Lower leg skin (tissue), 4 donors: ENCODE measurements at places on chromosomes 11 and 22. TPM values are rescaled to one million over a fixed set of nuclear protein-coding genes. Genes with fewer than 3 reads are reported as not detected.

DNA sequence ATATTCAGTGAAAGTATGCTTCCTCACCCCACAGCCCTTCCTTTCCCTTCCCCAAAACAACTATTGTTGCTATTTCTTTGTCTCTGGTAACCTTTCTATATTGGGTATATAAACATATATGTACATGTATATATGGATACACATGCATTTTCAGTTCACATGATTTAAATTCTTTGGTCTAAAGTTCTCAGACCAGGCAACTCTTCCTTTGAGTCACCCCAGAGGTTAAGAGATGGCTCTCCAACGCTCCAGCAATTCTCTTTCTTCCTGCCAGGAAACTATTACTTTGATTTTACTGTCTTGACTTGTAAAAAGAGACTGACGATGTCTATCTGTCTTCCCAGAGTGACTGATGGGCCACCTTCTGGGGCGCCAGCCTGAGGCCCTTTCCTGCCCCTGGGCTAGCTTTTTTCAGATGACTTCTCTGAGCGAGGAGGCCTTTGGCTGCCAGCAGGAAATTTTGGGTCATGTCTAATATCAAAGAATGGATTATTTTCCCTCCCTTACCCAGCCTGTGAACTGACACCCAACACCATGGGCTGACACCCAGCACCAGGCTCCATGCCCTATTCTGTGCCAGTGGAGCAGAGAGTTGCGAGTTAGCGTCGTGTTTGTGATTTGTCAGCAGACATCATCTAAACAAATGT is 14.4 kb upstream of the ST3GAL4 start:
- DNase-seq: no peak

GRCh38 chr11:109012991-109013390 is 348.1 kb downstream of the DDX10 start:
- DNase-seq: no peak

GRCh38 chr11:34075178-34075820 is 23.8 kb downstream of the CAPRIN1 start:
- no peak for DNase-seq

- DNase-seq: no peak
Observed at GRCh38 chr22:46009730-46010129, 32.8 kb upstream of the WNT7B start.

The EFCAB6 gene
- total RNA-seq: 4.2 TPM

The ELMOD1 gene
- total RNA-seq: 164 TPM

The LMNTD2 gene
- 20.4 TPM for total RNA-seq

GRCh38 chr11:48093795-48094642 is 113.7 kb downstream of the PTPRJ start:
- DNase-seq: no peak

The USH1C gene
- 0.29 TPM for total RNA-seq

- no peak for DNase-seq
Observed at GRCh38 chr11:130689222-130689908, 226.9 kb downstream of the SNX19 start.

- no peak for DNase-seq
Observed at GRCh38 chr22:24060375-24060788, 49.3 kb downstream of the CABIN1 start.

DNA sequence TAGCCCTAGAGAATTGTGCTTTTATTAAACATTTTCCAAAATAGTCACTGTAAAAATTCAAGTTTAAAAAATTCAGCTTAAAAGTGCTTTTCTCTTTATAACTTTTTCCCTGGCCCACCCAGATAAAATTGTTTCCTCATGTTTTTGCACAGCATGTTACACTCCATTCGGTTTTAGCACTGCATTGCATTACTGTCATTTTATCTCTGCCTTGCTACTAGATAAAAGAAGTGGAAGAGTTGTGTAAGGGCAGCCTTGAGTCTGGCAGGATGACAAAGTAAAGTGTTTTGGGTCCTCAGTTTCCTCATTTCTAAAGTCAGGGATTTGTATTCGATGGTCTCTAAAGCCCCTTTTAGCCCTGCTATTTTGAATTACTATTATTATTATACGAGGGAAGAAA is 99.8 kb downstream of the ATM start:
- no peak for DNase-seq

GRCh38 chr11:128691802-128692752 is 1.8 kb upstream of the FLI1 start:
- no peak for DNase-seq

The GGTLC3 gene
- not detected for total RNA-seq

GRCh38 chr11:105829084-105829483 is 193.0 kb downstream of the MSANTD4 start:
- DNase-seq: no peak

DNA sequence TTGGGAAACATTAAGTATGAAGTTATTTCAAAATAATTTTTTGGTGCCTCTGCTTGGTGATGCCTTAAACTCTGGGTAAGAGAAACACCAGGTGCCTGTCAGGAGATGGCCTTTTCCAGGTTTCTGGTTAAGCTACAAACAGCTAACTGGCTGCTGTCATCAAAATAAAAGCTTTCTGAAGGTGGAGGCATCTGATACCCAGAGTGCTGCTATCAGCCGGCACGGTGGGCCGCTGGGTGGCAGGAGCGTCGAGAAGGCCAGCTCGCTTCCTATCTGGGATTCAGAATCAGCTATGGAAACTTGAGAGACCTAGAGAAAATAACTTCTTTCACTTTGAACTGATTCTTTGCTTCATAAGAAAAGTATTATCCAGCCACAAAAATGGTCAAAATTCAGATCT is 80.8 kb upstream of the PITPNB start:
- DNase-seq: no peak

The OR51B4 gene
- total RNA-seq: not detected

- no peak for DNase-seq
Observed at GRCh38 chr11:69137151-69137844, 18.4 kb upstream of the SMIM38 start.

DNA sequence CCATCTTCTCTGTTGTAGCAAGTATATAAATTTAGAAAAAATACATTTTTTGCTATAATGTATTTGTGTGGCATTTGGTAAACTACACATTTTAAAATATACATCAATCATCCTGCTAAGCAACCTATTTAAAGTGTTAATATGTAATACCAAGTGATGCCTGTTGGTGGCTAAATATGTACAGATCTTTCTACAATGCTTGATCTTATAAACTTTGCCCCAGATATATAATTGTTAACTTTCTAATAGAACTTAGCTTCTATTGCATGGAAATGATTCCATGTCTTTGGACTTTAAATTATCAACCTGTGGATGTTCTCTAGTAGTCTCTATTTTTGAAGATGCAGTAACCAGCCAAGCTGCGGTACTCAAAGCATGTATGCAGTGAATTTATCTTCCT is 1260.4 kb upstream of the RAG2 start:
- DNase-seq: no peak

The OR51B2 gene
- not detected for total RNA-seq
